ENCODE measurements at places on chromosomes 12 and 14. TPM values are rescaled to one million over a fixed set of nuclear protein-coding genes. Genes with fewer than 3 reads are reported as not detected.

GRCh38 chr14:29548948-29549370, 378.7 kb downstream of the PRKD1 start:
- DNase-seq, result no peak

Gene SMIM41
- not detected for total RNA-seq

Gene TAS2R42
- total RNA-seq, result not detected

- DNase-seq, result no peak
Observed at GRCh38 chr12:27709932-27710591, 570 bp upstream of the MRPS35 start.

Gene CPSF2
- total RNA-seq, result 72.1 TPM

Gene STXBP6
- not detected for total RNA-seq

DNA sequence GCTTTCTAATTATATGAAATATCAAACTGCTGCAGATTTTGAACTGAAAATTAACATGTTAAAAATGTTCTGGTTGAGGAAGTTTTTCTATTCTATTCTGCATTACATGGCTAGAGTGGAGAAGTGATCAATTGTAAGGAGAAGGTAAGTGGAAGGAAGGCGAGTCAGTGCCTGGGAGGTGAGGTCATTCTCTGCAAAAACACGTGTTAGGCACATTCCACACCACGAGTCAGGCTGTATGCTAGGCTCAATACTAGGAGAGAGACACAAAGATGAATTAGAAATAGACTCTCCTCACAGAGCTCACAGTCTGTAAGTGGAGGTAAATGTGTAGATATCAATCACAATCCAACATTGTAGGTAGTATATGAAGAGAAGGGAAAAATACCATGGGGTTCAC, 194.1 kb downstream of the NOVA1 start:
- DNase-seq, result no peak

Gene E2F7
- 5.7 TPM for total RNA-seq

GRCh38 chr14:75926431-75927115, 55.2 kb downstream of the TGFB3 start:
- no peak for DNase-seq

DNA sequence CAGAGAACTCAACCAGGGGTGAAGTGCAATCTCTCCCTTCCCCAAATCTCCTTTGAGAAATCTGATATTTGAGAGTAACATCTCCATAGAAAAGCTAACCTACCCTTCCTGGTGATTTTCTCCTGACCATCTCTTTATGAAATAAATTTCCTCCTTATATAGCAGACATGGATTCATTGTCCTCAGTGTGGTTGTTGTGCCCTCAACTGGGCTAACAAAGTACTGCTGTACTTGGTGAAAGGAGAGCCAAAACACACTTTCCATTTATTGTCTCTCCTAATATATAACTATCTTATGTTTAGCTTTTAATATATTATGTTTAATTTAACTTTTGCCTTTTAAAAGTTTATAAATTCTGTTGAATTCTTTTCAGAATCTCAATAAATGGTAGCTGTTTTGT, 65.1 kb upstream of the SLCO1B1 start:
- DNase-seq, result no peak

Gene SLC10A1
- not detected for total RNA-seq

Gene BIN2
- 104 TPM for total RNA-seq
